Anterior cingulate cortex (tissue), 58 donors: ENCODE measurements at places on chromosomes 2 and 18.

DNA sequence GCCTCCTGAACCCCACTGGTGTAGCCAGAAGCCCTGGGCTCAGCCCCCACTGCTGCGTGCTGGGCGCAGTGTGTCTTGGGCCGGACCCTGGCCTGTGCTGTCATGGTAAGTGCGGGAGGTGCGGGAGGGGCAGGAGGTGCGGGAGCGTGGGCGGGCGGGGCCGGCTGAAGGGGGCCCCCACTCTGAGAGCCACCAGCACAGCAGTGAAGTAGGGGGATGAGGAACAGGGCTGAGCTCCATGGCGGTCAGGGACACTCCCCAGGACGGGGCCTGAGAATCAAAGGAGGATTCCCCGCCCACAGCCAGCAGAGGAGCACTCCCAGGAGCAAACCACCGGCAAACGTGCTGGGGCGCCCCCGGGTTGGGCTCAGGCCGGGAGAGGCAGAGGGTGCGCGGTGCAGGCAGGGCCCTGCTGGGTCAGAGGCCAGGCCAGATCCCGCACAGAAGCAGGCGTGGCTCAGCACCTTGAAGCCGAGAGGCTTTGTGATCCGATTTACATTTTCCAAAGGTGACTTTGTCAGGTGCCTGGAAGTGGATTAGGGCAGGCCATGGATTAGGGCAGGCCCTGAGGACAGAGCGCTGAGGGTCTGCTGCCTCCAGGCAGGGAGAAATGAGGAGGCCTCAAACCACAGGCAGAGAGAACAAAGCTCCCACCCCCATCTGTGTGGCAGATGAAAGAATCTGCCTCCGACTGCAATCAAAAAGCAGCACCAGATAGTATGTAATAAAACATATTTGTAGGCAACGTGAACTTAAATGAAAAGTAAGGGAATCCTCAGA is 152.0 kb upstream of the RAB6C start:
- DNase-seq, result no peak

- no peak for DNase-seq
Observed at GRCh38 chr2:45643095-45643494, 8.4 kb upstream of the PRKCE start.

GRCh38 chr2:29373870-29374269 is 258.7 kb downstream of the CLIP4 start:
- no peak for DNase-seq

- no peak for DNase-seq
Observed at GRCh38 chr2:241062389-241063092, 39.5 kb downstream of the MTERF4 start.

GRCh38 chr2:96951125-96951654 is 35.2 kb downstream of the FAM178B start:
- DNase-seq, result peak; percentile 82

DNA sequence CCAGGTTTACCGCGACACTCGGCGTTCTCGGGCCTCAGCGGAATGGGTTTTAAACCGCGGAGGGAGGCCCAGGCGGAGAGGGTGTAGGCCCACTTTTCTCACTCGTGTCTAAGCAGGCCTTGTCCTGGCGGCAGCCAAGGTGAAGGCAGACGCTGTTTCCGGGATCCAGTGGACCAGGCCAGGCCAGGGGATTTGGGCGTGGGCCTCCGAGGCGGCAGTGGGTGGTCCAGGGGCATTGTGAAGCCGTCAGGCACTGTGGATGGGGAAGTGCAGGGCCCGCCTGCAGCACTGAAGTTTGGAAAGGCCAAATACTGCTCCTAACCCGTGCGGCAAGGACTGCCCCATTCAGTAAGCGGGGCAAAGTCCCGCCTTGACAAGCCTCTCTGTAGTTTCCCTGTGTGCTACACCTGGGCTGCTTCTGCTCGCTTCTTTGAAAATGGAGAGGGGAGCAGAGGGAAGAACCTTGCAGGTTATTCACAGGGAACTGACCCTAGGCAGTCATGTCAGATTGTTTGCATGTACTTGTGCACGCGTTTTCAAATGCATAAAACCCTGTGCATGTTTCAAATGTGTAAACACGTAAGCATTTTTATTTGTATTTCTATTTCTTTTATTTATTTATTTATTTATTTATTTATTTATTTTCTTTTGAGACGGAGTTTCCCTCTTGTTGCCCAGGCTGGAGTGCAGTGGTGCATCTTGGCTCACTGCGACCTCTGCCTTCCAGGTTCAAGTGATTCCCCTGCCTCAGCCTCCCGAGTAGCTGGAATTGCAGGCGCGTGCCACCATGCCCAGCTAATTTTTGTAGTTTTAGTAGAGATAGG is 7.5 kb upstream of the DLX2 start:
- DNase-seq, result no peak

- no peak for DNase-seq
Observed at GRCh38 chr18:61742565-61743429, 150.0 kb downstream of the RNF152 start.

GRCh38 chr2:111017034-111017622 is 103.6 kb upstream of the BCL2L11 start:
- no peak for DNase-seq

- DNase-seq, result no peak
Observed at GRCh38 chr2:41943159-41943558, 104.7 kb upstream of the PKDCC start.
